ENCODE measurements at places on chromosomes 1 and 21.

- DNase-seq = no peak
These were observed 35.7 kb upstream of the COL6A1 start for GRCh38 chr21:45945868-45946210.

GRCh38 chr1:116737020-116737854, 17.0 kb upstream of the CD2 start:
- peak; percentile 60 for DNase-seq

DNA sequence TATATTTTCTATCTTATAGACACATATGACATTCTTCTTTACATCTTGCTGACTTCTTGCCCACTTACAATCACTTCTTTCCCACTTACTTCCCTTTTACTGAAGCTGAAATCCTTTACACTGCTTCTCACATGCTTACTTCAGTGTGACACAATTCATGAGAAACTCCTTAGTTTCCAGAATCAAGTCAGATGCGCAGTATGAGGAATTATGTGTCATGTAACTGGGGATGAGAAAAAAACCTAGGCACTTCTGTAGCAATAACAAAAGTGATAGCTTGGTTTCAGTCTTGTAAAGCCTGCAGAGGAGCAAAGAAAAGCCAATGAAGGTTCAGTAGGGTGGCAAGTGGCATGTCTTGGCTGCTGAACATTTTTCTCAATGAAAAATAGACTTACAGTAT, 566.2 kb upstream of the RGS18 start:
- DNase-seq = no peak

DNA sequence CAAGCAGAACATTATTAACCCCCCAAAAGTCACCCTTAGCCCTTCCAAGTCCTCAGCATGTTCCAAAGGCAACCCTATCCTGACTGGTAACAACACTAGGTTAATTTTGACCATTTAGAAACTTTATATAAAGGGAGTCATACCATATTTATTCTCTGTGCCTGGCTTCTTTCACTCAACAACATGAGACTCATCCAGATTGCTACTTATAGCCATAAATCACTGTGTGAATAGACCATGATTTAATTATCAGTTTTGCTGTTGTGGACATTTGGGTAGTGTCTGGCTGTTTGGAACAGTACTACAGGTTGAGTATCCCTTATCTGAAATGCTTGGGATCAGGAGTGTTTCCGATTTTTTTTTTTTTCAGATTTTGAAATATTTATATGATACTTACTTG, 252.1 kb downstream of the DISC1 start:
- DNase-seq = no peak

DNA sequence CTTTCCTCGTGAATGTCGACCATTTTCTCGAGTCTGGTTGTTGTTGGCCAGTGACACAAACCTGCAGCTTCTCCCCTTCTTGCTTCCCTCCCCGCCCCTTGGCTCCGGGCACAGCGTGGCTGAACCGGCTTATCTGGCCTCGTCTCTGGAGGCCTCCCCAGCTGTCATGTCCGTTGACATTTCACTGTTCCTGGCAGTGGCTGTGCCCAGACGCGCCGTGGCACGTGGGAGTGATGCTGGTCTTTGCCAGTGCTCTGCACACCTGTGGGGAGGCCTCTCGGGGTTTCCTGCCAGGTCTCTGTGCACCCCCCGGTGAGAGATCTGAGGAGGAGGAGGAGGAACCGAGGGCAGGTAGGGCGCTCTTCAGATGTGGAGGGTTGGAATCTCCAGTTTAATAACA, 23.7 kb downstream of the SKI start:
- DNase-seq = no peak

GRCh38 chr1:220409771-220410595, 118.0 kb upstream of the MARK1 start:
- no peak for DNase-seq

DNA sequence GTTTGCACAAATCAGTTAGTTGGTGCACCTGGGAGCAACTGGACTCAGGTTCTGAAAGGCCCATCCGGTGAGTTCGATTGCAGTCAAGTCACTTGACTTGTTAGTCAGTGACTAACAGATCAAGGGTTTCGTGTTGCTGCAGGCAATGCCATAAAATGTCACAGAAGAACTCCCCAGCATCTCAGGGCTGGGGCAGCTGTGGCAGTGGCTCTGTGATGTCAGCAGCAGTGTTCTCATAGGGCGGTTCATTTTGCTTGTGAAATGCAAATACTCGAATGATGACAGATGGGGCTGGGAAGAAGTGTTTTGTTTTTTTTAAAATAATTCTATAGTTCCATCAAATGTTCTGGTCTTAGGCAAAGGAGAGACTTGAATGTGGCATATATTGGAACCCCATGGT, 287.8 kb downstream of the LMX1A start:
- DNase-seq = peak; percentile 6

DNA sequence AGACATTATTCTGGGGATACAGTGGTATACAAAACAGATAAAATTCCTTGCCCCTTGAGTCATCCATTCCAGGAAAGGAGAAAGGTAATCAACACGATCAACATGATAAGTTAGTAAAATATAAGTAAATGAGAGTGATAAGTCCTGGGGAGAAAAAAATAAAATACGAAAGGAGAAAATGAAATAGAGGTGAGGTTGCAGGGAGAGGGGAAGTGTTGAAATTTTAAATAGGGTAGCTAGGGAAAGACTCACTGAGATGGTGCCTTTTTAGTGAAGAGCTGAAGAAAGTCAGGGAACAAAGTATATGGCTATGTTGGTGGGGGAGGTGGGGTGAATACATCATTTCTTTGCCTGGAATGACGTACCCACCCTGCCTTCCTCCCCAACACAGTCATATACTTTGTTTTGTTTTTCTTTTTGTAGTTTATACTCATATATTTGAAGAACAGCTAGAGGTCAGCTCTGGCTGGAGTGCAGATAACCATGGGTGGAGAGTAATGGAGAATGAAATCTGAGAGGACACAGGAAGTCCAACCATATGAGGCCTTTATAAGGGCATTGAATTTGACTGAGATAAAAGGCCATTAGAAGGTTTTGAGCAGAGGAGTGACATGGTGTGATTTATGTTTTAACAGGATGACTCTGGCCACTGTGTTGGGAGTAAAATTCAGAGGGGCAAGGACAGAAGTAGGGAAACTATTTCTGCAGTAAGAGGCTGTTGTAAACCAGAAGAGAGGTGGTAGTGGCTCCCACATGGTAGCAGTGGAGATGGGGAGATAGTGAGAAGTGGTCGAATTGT, 54.8 kb downstream of the OSBPL9 start:
- peak; percentile 58 for DNase-seq

- DNase-seq = no peak
These were observed 97.2 kb upstream of the ARTN start for GRCh38 chr1:43836267-43836951.

- DNase-seq = no peak
These were observed 99.4 kb downstream of the CAMTA1 start for GRCh38 chr1:6884652-6885153.

GRCh38 chr1:155912056-155912536, 947 bp upstream of the RIT1 start:
- no peak for DNase-seq

DNA sequence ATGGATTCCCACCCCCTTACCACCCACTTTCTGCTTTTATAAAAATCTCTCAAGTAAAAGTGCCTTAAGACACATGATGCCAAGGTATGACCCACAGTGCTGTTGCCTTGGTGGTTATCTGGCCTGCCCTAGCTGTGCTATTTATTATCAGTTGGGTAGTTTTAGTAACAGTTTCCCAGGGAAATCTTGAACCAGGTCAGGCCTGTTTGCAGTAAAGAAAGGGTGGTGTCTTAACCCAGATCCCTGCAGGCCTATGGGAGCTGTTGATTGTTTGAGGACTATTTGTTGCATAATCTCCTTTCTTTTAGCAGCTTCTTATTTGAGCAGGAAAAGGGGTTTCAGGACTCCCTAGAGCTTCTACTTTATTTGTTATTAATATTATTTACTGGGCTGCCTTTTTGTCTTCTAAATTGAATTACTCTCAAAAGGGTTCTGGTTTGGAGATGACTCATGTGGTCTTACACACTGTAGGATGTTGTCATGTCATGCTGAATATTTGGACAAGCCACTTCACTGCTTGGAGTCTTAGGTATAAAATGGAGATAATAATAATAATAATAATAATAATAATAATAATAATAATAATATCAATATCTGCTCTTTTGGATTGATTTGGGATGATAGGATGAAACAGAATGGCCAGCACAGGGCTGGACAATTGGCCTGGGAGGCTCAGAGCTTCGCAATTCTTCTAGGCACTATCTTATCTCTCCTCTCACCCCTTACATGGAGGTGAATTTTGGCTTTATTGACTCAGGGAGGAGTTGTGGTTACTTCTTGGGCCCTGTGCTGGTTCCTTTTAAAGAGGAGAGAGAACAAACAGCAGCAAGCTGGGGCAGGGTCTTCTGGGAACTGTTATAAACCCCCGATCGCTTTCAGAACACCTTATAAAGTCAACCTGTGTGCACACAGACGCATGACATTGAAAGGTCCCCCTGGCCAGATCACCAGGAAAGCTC, 252.1 kb downstream of the PRDM2 start:
- DNase-seq = no peak
